NCI-H446 (cell line): ENCODE measurements at places on chromosomes 6 and 20.

- no peak for DNase-seq
These were observed 240.2 kb downstream of the KHDC1L start for GRCh38 chr6:72984981-72985665.

DNA sequence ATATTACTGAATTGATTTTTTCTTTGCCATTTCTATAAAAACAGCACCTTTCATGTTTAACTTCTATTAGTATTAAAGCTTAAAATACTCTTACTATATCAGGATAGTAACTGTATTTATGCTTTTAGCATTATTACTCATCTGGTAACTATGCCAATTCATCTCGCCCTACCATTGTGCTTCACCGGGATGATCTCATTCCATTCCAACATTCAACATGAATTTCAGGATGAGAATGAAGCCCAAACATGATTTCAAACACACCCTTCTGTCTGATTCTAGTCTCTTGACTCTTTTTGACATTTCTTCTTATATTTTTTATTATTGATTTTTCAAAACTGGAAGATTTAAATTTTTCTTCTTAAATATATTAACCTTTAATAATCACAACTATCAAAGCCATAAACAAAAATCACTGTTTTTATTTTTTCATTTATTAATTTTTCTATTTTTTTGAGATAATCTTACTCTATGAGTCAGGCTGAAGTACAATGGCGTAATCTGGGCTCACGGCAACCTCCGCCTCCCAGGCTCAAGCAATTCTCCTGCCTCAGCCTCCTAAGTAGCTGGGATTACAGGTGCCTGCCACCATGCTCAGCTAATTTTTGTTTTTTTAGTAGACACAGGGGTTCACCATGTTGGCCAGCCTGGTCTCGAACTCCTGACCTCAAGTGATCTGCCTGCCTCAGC, 46.7 kb downstream of the GJA1 start:
- no peak for DNase-seq

DNA sequence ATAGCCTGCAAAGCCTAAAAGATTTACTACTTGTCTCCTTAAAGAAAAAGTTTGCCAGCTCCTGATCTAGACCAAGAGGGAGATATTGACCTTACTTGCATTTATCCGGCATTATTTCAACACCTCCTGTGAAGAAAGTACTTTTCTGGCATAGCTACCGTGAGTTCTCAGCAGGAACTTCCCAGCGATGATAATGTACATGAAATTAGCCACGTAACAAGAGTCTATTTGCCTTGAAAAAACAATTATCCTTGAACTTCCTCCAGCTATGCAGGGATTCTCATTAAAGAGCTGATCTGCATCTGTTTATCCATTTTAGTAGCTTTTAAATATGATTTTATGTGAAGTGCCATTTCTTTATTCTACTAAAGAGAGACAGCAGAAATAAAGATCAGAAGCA, 41.7 kb downstream of the ALDH5A1 start:
- DNase-seq, result no peak

- DNase-seq, result no peak
These were observed 12.5 kb upstream of the PANK2 start for GRCh38 chr20:3876676-3877075.

DNA sequence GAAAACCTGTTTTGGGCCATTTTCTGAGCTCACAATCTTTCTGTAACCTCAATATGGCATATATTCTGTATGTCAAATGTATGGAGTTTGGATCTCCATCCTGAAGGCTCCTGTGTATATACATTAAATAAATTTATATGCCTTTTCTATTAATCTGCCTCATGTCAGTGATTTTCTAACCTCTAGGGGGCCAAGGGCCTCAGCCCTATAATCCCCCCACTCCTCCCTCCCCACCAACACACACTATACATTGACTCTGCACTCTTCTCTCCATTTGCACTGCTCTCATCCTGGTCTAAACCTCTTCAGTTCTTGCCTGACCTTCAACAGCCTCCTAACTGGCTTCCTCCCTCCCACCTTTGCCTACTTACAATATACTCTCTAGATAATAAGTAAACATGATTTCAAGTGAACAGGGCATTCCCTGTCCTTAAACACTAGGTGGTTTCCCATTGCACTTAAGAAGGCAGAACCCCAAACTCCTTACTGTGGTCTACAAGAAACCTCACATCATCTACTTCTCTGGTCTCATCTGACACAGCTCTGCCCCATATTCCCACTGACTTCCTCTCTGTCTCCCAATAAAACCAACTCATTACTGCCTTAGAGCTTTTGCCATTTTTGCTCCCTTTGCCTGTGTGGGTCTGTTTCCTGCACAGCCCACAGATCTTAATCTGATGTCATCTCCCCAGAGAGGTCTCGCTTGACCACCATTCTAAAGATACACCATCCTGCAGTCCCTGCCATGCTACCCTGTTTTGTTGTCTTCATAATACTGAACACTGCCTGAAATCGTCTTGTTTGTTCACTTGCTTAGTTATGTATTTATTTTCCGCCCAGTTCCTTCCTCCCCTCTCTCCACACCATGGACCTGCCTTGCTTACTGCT, 213.7 kb downstream of the SYNE1 start:
- DNase-seq, result no peak

- DNase-seq, result peak; percentile 74
These were observed 385.7 kb upstream of the MMS22L start for GRCh38 chr6:97668716-97669115.

- DNase-seq, result no peak
These were observed 9.2 kb upstream of the RGS17 start for GRCh38 chr6:153140299-153140698.

DNA sequence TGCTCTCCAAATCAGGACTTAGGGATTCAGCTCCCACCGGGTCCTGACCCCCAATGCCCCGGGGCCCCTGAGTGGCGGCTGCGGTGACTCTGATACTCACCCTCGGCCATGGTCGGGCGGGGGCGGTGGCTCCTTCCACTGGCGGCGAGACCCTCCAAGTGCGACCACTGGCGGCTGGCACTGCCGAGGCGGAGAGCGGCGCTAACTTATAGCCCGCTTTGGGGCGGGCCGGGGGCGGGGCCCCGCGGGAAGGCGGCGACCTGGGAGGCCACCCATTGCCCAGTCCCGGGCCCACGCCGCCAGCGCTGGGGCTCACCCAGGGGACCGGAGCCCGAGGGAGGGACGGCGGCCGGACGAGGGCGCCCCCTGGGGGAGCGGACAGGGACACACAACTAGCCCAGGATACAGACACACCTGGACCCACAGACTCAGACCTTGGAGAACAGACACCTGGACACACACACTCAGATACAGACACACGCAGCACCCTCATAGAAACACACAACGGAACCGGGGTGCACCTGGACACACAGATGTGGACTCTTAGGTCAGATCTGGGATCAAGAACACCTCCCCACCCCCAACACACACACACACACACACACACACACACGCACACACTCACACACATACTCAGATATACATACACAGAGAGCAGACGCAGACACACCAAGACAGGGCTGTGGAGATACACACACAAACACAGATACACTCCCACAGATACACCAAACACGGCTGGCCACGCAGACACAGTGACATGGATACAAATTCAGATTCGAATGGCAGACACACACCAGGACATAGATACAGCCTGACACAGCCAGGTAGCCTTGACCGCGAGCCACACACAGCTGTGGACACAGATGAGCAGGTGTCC, at the start of gene TGM2:
TSS of gene TGM2 (minus strand) at position 182 of the 877 bp plus-strand sequence. CDS start at position 110, 72 bp downstream.
- DNase-seq, result peak; percentile 3

DNA sequence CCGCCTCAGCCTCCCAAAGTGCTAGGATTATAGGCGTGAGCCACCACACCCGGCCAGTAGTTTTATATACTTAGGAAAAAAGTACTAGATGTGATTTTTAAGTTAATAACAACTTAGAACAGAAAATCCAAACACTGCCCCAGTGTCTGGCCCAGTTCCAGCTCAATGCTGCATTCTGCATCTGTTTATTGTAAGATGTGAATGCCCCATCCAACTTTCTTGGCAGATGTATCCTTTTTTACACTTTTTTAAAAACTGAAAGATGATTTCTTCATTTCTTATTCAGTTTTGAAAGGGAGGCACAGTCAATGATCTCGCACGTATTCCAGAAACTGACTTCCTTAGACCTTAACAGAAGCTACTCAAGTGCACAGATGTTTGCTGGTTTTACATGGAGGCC, 85.6 kb upstream of the SRSF6 start:
- no peak for DNase-seq

GRCh38 chr6:626236-626635, 30.7 kb downstream of the HUS1B start:
- DNase-seq, result no peak

DNA sequence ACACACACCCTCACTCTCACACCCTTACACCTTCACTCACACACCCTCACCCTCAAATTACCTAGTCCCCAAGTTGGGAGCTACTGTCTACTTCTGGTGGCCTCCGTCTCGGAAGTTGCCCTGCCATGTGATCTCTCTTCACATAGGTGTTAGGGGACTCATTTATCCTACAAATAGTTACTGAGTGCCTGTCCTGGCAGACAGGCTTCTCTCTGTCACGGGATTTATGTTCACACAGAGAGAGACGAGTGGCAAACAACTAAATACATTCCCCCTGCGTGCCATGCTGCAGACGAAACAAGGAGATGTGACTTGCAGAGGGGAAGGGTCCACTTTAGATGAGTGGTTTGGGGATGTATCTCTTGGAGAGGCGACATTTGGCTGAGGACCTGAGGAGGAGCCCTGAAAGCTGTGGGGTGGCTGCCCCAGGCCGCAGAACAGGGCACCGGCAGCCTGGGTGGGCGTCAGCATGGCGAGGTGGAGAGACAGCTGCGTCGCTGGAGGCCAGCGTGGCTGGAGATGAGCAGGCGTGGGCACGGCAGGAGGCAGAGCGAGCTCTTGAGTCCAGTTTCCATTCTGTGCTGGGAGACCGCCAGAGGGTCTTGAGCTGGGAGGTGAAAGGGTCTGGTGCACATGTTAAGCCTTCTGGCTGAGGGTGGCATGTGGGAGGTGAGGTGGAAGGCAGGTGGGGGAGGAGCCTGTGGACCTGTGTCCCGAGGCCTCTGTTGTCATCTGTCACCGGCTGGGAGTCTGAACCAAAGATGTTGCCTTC, 17.2 kb downstream of the DYNLT1 start:
- DNase-seq, result no peak

DNA sequence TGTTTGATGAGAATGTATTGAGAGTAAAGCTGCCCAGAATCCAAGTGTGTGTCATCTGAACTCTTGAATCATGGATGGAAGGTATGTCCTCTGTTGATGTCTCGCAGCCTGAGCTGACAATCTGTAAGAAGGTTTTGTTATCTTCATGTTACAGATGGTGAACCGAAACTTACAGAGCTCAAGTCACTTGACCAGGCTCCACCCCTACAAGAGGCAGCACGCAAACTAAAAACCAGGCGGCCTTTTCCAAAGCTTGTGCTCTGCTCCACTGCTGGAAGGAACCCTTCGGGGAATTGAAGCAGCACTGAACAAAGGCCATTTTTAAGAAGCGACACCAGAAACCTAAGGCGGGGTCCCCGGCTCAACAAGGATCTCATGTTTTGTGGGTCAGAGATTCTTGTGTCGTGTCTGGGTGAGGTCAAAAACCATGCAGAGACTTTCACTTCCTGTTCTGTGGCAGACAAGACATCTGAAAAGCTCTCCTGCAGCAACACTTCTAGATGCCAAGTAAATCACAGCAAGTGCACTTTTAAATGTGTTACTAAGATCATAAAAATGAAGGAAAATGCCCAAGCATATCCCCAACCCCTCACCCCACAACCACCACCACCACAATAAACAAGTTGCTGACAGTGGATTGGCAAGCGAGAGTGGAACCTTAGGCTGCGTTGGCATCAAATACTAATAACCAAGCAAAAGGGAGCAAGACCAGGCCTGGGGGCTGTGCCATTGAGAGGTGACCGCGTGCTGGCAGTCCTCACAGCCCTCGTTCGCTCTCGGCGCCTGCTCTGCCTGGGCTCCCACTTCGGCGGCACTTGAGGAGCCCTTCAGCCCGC, 27.3 kb downstream of the NQO2 start:
- no peak for DNase-seq

DNA sequence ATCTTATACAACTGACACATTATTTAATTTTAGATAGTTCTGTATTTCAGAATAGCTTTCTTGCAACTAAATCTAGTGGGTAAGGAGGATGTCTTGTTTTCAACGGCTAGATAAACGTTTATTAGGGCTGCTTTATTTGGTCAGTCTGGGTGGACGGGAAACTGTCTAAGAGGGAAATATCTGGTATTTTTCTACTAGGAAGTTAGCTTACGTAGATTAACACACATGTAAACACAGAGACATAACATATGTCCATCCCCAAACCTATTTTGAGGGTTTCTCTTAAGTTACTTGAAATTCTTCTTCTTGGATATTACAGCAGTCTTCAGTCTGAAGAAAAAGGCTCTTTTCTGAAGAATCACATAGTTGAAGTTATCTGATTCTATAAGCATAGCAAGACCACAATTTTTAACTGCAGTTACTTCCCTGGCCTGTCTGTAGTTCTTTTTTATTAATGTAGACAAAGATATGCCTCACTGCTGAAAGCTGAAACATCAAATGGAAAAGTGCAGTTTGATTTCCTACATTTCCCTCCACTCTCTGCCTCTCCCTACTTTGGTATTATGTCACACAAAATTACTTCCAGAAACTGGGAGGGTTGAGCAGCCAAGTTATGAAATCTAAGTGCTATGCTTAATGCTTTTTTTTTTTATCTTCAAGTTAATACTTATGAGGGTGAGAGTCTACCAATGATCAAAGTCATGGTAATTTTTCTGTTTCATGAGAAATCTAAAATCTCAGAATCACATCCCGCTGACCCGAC, 37.4 kb downstream of the PLAGL1 start:
- DNase-seq, result no peak

GRCh38 chr6:148565321-148565926, 181.4 kb upstream of the UST start:
- DNase-seq, result no peak

DNA sequence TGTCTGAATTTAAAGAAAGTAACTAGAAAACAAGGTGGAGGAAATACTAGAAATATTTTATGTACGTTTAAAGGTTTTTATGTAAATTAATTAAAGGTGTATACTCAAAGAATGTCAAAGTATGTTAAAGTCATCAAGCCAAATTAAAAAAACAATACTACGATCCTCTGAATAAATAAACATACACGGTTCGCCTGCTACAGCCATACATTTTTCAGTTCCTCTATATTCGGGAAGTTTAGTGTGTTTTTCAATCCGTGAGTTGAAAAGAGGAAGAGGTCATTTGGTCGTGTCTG, 626 bp downstream of the STX7 start:
- no peak for DNase-seq

DNA sequence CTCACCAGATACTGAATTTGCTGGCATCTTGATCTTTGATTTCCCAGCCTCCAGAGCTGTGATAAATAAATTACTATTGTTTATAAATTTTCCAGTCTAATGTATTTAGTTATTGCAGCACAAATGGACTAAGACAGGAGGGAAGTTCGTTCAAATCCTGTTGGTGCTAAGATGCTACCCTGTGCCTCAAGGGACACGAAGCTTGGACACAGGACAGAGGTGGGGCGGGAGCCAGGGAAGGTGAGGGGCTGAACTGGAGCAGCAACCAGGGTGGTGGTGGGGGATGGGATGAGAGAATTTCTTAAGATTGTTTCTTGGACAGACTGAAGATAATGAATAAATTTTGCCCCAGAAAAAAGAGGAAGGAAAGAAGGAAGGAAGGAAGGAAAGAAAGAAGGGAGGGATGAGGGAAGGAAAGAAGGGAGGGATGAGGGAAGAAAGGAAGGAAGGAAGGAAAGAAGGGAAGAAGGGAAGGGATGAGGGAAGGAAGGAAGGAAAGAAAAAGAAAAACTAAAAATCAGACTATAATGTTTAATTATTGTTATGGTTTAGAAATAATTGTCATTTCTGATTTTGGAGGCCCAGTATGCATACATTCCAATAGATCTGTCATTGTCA, 127.2 kb downstream of the CDC5L start:
- DNase-seq, result no peak
